ENCODE measurements at places on chromosomes 1 and 21.

GRCh38 chr1:228507961-228508652 is 20.9 kb downstream of the RNF187 start:
- DNase-seq = no peak

- DNase-seq = no peak
Measured at GRCh38 chr1:220751111-220751510, 3.0 kb downstream of the MTARC2 start.

DNA sequence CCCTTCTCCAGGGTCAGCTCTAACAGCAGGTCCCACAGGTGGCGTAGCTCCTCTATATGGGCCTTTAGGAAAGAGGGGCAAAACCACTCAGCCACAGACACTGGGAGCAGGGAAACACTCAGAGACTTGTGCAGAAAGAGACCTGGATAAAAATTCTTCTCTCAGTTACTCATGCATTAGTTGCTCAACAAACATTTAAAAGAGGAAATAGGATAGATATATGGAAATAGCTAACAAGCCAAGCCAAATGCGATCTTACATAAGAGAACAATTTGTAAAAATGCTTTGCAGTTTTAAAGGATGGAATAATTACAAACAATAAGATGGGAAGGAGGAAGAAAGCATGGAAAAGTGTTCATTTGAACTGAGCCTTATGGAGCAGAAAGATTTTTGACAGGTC is 4.9 kb downstream of the SPTA1 start:
- no peak for DNase-seq

DNA sequence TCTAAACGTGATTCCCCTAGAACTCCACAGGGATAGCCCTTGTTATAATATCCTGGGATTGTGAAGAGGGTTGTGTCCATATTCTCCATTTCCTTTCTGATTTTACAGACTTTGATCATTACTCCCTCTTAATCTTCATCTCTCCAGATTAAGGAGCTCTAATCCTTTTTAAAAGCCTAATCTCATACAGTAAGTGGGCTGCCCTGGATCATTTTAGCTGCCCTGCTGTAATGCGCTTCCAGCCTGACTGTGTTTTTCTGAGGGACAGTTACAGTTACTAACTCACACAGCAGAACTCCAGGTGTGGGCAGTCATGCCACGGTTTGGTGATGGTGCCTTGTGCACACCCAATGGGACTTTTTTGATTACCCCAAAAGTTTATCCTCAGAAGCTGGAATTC is 33.5 kb downstream of the PROX1 start:
- no peak for DNase-seq

- DNase-seq = peak; percentile 50
Measured at GRCh38 chr1:111758373-111758772, 2.7 kb downstream of the DDX20 start.

DNA sequence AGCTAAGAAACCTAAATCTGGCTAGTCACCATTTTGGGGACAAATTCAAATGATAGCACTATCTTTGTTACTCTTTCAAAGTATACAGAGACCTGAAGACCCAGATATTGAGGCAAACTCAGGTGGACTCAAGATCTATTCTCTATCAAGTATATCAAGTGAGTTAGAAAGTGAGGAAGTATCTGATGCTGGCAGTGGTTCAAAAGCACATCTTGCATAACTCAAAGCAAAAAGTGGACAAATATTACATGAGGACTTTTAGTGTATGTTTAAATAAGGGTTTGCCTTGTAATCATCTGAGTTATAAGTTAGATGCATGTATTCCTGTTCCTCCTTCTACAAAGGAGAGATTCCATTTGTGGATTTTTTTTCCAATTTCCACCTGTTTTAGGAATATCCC is 338.4 kb downstream of the DISC1 start:
- no peak for DNase-seq

- DNase-seq = peak; percentile 56
Measured at GRCh38 chr1:184753608-184754475, 816 bp downstream of the EDEM3 start.

GRCh38 chr1:168794057-168794456 is 65.1 kb upstream of the DPT start:
- no peak for DNase-seq

GRCh38 chr1:166947398-166948043 is 27.8 kb downstream of the ILDR2 start:
- DNase-seq = peak; percentile 69

- DNase-seq = no peak
Measured at GRCh38 chr21:19537116-19537515, 1133.5 kb upstream of the TMPRSS15 start.

- no peak for DNase-seq
Measured at GRCh38 chr1:219159946-219160645, 13.6 kb upstream of the LYPLAL1 start.

- peak; percentile 50 for DNase-seq
Measured at GRCh38 chr1:199282751-199283305, 644.0 kb downstream of the PTPRC start.

- peak; percentile 62 for DNase-seq
Measured at GRCh38 chr1:24704411-24705259, 40.6 kb upstream of the CLIC4 start.

DNA sequence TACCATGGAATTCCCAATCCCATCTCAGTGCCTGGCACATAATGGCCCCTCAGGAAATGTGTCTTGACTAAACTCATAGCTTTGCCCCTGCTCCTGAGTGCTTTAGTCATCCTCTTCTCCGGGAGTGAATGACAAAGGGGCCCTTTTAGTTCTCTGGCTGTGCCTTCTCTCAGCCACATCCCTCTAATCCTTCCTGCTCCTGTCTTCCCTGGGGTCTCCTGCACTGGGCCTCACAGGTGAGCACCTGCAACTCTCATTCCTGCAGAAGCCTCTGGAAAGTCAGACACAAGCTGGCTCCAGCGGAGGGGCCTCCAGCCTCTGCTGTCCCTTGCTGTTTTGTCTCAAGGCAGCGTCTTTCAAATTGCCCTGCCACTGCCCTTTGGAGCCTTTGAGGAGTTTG is 14.0 kb upstream of the ETV3L start:
- DNase-seq = no peak

DNA sequence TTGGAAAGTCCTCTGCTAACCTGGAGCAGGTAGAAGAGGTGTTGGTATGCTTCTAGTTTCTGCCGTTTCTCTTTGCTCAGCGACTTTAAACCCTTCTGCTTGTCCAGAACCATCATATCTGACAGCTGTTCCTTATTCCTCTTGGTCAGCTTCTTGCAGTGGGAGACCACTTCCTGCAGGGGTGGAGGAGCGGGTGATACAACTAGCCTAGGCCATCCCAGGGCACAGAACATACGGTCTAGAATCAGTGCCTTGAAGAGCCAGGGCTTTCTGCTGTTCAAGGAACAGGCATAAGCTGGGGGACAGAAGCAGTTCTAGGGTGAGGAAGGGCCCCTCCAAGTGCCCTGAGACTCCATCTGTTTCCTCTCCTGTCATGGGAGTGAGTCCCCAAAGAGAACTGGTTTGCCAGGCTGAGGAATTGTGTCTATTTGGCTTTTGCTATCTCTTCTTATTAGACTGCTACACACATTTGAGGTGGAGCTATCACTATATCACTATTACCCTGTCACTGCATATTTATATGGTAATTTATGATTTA is 32.5 kb downstream of the IQGAP3 start:
- no peak for DNase-seq

DNA sequence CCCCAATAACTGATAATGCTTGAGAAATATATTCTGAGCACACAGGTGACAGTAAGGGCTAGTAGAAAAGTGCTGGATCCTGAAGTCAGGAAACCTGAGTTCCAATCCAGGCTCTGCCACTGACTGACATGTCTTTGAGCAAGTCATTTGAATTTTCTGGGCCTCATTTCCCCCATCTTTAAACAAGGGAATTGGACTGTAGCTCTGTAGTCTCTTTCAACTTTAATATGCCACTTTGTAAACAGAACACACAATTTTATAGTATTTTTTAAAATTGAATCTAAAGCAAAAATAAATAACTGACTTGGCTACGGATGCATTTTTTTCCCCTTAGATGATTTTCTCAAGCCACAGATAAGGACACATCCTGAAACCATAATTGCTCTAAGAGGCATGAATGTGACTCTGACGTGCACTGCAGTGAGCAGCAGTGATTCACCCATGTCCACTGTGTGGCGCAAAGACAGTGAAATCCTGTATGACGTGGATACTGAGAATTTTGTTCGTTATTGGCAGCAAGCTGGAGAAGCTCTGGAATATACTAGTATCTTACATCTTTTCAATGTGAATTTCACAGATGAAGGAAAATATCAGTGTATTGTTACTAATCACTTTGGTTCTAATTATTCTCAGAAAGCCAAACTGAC is 37.0 kb downstream of the LRIG2 start:
- peak; percentile 95 for DNase-seq

GRCh38 chr1:99725996-99726395 is 40.4 kb downstream of the FRRS1 start:
- DNase-seq = no peak

DNA sequence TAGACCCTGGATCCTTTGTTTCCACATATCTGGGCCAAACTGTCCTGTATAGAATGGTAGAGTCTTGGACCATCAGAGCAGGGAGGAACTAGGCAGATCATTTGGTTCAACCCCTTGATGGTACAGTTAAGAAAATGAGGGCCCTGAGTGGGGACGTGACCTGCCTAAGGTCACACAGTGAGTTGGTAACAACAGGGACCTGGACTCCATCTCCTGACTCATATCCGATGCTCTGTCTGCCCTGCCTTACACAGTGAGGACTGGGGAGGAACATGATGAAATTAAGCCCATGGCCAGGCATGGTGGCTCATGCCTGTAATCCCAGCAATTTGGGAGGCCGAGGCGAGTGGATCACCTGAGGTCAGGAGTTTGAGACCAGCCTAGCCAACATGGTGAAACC is 440.2 kb downstream of the PTPRU start:
- no peak for DNase-seq

- no peak for DNase-seq
Measured at GRCh38 chr21:14058566-14058965, 152.2 kb downstream of the LIPI start.

DNA sequence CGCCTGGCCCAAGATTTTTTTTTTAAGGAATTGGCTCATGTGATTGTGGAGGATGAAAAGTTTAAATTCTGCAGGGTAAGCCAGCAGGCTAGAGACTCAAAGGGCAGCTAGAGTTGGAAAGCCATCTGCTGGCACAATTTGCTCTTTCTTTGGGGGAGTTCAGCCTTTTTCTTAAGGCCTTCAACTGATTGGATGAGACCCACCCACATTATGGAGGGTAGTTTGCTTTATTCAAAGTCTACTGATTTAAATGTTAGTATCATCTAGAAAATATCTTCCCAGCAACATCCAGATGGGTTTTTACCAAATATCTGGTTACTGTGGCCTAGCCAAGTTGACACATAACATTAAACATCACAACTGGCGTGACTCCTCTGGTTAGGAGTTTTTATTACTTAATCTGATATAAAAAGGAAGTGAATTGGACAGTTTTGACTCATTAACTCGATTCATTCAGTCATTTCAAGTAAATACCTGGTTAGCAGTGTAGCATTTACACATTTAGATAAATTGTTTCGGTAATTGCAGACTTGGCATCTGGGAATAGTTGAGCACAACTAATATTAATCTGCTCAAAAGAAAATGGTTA is 12.4 kb downstream of the HOOK1 start:
- DNase-seq = no peak

GRCh38 chr1:182433580-182433979 is 16.4 kb upstream of the RGSL1 start:
- DNase-seq = no peak

- DNase-seq = no peak
Measured at GRCh38 chr1:75797606-75798216, 1.0 kb downstream of the MSH4 start.

DNA sequence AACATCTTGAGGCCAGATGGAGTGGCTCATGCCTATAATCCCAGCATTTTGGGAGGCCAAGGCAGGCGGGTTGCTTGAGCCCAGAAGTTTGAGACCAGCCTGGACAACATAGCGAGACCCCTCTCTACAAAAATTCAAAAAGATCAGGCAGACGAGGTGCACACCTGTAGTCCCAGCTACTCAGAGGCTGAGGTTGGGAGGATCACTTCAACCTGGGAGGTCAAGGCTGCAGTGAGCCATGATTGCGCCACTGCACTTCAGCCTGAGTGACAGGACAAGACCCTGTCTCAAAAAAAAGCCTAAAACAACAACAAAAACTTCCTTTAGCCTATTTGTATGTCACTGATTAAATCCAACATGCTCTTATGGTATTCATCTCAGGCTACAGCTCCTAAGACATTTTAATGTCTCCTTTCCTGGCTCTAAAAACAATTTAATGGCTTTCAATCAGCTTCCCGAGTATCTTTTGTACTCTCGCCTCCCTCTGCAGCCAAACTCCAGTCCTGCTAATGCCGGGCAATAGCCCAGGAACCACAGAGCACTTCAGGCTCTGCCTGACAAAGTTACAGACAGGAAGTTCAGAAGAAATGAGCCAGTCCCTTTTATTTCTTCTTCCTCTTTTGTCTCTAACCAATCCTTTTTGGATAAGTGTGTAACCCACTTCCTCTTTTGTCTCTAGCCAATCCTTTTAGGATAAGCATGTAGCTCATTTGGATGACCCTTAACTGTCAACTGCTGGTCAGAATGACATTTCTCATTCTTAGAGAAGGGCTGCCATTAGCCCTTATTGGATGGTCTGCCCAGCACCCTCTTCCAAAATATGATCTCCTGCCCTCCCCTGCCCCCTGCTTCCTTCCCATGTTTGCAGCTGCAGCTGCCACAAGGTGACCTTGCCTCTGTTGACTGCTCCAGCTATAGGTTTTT is 6.6 kb upstream of the DOP1B start:
- no peak for DNase-seq

DNA sequence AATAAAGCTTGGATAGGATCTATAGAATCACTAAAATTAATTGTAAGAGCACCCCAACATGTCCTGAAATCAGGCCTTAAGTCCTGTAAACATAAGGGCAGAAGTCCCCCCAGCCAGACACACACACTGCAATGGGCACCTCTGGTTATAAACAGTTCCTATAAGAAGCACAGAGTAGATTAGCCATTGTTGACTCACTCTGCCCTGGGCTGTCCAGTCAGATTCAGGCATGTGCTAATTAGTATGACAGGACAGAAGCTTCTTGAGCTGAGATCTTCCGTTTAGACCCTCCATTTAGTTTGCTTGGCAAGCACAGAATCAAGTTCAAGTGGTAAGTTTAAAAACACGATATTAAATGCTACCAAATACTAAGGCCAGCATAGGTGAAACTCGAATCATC is 11.8 kb upstream of the DENND1B start:
- DNase-seq = peak; percentile 59

DNA sequence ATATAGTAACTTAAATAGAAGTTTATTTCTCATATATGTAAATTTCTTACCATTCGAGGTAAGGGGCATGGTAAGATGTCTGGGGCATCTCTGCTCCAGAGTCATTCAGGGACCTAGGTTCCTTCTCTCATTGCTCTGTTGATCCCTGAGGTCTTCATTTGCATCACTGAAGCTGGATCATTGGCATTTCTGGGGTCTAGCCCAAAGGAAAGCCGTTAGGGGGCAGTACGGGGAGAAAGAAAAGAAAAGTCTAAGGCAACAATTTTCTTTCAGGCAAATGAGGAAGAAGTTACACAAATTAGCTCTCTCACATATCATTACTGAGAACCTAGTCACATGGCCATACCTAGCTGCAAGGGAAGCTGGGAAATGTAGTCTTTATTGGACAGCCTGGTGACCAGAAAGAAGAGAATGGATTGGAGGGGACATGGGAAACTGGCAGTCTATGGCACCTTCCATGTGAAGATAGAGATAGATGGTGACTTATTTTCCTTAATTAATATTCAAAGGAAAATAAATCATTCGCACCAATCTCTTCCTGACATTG is 10.2 kb upstream of the SUSD4 start:
- no peak for DNase-seq

GRCh38 chr1:119347858-119348257 is 20.7 kb upstream of the HAO2 start:
- no peak for DNase-seq

GRCh38 chr21:38486706-38487105 is 11.6 kb downstream of the ERG start:
- no peak for DNase-seq

All from mesenchymal stem cell (in vitro differentiated cells and primary cell).